ENCODE measurements at places on chromosomes 2 and 18.

- no peak for ATAC-seq
Observed at GRCh38 chr2:70007151-70007550, 45.7 kb upstream of the ASPRV1 start.

DNA sequence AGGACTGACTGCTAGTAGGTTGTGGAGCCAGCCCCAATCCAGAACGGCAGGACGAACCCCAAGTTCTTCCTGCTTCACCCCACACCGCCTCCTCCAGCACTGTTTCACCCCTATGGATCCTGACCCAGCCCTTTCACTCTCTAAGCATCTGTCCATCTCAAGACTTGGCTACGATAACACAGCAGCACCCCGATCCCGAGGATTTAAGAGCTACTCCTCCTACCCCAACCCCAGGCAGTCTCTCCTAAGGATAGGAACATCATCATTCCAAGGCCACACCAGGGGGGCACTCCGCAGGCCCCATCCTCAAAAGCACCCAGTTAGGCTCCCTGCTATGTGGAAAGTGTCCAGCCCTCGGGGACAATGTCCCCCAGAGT lies 645 bp downstream of the KCTD18 start:
- ATAC-seq, result no peak

- ATAC-seq, result peak; percentile 48
Observed at GRCh38 chr2:41572154-41572553, 475.7 kb upstream of the PKDCC start.

DNA sequence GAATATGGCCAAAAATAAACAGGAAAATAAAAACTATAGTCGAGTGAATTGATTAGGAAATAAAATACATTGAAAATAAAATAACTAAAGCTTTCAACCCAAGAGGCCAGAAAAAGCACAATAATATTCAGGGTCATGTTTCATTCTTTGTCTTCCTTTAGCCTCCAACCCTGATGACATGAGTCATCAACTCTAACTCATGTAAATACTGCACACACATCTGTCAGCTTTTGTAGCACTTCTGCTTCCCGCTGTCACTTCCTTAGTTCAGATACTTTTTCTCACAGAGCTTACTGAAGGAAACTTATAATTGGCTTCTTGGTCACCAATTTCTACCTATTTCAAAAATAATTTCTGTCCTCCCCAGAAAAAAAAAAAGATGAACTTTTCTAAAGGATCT lies 112.8 kb downstream of the UPP2 start:
- ATAC-seq, result peak; percentile 86

DNA sequence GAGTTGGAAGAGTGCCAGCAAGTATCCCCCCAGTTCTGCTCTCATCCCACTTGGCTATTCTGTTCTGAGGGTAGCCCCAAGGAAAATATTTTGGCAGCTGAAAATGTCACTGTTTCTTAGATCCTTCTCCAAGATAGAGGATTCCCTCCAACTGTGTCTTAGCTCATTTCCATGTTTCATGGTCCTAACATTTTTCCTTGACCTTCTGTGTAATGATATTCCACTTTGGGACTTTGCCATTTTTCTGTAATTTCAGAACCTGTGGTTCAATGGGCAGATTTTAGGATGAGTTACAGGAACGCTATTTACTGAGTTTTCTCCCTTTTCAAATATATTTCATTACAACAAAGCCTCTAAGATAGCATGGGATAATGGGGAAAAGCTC lies 34.7 kb downstream of the NHEJ1 start:
- ATAC-seq, result no peak

- ATAC-seq, result no peak
Observed at GRCh38 chr2:155714983-155715382, 617.5 kb downstream of the NR4A2 start.

DNA sequence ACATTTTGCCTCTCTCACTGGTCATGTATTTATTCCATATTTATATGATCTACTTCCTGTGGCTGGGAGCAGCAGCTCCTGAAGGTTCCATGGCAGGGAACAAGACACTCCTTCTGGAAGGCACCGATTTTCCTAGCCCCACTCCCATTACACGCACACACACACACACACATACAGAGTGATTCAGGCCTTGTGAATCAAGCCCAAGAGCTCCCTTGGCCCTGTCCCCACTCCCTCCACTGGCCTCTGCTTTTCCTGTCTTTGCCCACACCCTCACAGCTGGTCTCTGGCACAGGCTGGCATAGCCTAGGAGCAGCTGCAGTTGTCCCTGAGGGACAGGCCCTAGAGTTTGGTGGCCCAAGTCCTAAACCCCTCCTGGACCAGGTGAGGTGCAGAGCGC lies 201.7 kb downstream of the NAPG start:
- no peak for ATAC-seq

- no peak for ATAC-seq
Observed at GRCh38 chr2:239644011-239644410, 243.2 kb upstream of the HDAC4 start.

DNA sequence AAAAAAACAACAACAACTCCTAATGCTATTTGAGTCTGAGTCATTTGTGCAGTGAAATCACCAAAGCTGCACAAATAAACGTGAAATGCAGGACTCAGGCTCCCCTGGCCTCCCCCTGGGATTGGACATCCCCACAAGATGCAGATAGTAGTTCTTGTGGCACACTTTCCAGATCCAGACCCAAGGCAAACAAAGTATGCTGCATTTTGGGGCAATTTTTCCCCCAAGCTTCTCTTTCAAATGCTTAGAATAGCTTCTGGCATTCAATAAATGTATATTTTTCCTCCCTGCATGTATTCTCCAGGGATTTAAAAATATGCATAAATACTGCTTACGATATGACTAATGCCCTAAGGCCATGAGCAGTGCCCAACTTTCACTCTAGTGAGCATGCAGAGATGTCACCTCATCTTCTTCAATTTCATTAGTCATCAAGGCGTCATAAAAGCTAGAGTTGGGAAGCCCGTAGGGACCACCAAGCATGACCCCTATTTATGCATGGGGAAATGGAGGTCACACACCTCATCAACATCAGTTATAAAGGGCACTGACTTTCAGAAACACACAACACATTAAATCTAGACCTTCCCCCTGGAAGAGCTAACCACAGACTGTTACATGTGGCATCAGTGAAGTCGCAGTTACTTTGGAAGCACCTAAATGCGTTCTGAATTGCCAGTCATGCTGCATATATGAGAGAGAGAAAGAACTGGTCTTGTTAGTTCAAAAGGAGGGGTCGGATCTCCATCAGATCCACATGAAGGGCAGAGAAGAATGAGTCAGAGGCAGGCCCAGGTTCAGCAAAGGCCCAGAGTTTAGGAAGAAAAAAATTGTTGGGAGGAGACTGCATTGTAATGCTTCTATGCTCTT lies 374.1 kb downstream of the LPIN1 start:
- ATAC-seq, result peak; percentile 74

- no peak for ATAC-seq
Observed at GRCh38 chr2:11008773-11009172, 97.0 kb downstream of the KCNF1 start.

- no peak for ATAC-seq
Observed at GRCh38 chr18:33470216-33470615, 29.7 kb upstream of the CCDC178 start.

- no peak for ATAC-seq
Observed at GRCh38 chr18:12102136-12102842, 8.6 kb downstream of the ANKRD62 start.

Measured in stimulated activated memory B cell treated with anti-CD40 and anti-IgM and Interleukin-4, amounts not matched to agents 10 μg/mL and 1 μg/mL and 100 μg/mL, for 72 hours (primary cell).